ENCODE measurements at places on chromosomes 12 and 14.

- no peak overlapping the region for H3K27ac ChIP-seq
- H3K4me3 ChIP-seq = no peak overlapping the region
- H3K36me3 ChIP-seq = peaks cover 4% of the 10 kb centered on the region
- no peaks in the 10 kb centered on the region for H3K4me1 ChIP-seq
Measured at GRCh38 chr12:45768194-45768593, 38.7 kb downstream of the ARID2 start.

DNA sequence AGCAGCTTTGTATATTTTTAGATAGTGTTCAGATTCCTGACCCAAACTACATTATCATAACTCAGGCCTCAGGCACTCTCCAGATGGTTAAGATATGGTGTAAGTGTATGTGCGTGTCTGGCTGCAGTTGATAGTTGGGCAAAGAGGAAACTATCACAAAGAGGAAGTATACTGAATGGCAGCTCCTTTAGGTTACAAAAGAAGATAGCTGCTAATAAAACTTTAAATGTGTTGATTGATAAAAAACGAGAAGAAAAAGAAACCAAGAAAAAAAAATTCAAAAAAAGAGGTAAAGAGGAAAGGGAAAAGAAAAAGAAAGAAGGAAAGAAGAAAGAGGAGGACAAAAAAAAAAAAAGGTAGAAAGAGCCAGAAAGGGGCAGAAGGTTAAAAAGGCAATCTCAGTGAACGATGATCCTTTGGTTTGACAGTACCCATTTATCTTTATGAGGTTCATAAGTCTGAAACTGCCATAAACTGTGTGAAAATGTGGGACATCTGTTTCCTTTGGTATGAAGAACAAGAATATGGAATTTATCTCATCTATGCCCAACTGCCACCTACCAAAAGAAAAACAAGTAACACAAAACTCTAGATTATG, 42.2 kb downstream of the TAOK3 start:
- H3K27ac ChIP-seq = peak overlapping the region; percentile 80
- H3K4me3 ChIP-seq = peak overlapping the region; percentile 55
- peak; percentile 99 for DNase-seq
- H3K36me3 ChIP-seq = peaks cover 3% of the 10 kb centered on the region
- no peaks in the 10 kb centered on the region for H3K27me3 ChIP-seq

DNA sequence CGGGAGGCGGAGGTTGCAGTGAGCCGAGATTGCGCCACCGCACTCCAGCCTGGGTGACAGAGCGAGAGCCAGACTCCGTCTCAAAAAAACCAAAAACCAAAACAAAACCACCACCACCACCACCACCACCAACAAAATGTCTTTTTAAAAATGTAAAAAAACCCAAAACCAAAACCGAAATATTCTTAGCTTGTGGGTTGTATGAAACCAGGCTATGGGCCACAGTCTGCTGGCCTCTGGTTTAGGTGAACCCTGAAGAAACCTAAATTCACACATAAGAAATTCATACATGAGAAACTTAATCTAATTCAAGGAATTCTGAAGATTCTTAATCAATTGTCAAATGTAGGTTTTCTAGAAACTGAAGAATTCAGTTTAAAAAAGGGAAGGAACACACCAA, 37.6 kb downstream of the INSM2 start:
- H3K4me1 ChIP-seq = no peaks in the 10 kb centered on the region
- H3K36me3 ChIP-seq = no peaks in the 10 kb centered on the region
- no peak overlapping the region for H3K27ac ChIP-seq
- no peak for DNase-seq
- no peak overlapping the region for H3K4me3 ChIP-seq
- no peaks in the 10 kb centered on the region for H3K27me3 ChIP-seq

DNA sequence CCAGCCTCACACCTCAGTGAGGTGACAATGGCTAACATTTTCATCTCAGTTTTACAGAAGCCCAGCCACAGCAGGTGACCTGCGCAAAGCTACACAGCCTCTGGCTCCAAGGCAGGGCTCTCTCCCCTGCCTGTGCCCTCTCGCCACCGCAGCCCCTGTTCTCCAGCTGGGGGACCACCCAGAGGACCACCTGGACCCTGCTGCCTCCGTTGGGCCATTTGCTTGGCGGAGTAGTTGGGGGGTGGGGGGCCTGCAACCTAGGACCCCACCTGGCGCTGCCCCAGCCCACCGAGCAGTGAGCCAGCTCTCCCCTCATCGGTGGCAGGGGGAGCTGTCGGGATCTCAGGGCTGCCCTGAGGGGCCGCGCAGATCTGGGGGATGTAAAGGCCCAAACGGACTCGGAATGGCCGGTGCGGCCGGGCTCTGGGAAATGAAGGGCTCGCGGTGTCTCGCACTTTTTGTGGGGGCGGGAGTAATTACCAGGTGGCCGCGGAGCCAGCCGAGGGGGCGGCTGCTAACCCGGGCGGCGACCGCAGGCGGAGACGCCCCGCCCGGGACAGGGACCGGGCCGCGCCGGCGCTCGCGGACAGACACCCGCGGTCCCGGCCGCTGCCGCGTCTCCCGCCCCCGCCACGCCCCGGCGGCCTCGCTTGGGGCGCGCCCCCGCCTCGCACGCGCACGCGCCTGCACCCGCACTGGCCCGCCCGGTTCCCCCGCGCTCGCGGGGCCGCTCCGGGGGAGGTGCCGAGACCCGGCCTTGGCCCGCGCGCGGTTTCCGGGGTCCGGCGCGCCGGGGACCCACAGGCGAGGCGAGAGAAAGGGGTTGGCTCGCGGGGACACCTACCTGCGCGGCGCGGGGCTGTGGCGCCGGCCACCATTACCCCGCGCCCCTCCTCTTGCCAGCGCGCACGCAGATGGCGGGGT, 8.6 kb upstream of the GPR68 start:
- no peak for DNase-seq
- no peak overlapping the region for H3K27ac ChIP-seq
- no peaks in the 10 kb centered on the region for H3K36me3 ChIP-seq
- H3K4me1 ChIP-seq = peaks cover 13% of the 10 kb centered on the region
- peak overlapping the region; percentile 56 for H3K4me3 ChIP-seq
- peaks cover 33% of the 10 kb centered on the region for H3K27me3 ChIP-seq

- H3K4me3 ChIP-seq = no peak overlapping the region
- no peaks in the 10 kb centered on the region for H3K36me3 ChIP-seq
- no peak overlapping the region for H3K27ac ChIP-seq
- DNase-seq = no peak
Measured at GRCh38 chr12:82730953-82731459, 44.3 kb downstream of the TMTC2 start.

Data from common myeloid progenitor, CD34-positive (primary cell).